Stimulated activated effector memory CD8-positive, alpha-beta T cell treated with anti-CD3 and anti-CD28 coated beads, Interleukin-12 subunit alpha, Interleukin-12 subunit beta, amount 100 ng/mL, for 72 hours (primary cell): ENCODE measurements at places on chromosomes 1 and 21.

GRCh38 chr1:185603158-185603557 lies 131.0 kb upstream of the HMCN1 start:
- no peak for DNase-seq

GRCh38 chr1:3352299-3352951 lies 102.0 kb upstream of the ARHGEF16 start:
- DNase-seq = no peak

GRCh38 chr1:8889103-8889846 lies 10.8 kb upstream of the ENO1 start:
- DNase-seq = no peak

- DNase-seq = peak; percentile 40
These were observed 5.8 kb downstream of the AVPR1B start for GRCh38 chr1:206111271-206111927.

DNA sequence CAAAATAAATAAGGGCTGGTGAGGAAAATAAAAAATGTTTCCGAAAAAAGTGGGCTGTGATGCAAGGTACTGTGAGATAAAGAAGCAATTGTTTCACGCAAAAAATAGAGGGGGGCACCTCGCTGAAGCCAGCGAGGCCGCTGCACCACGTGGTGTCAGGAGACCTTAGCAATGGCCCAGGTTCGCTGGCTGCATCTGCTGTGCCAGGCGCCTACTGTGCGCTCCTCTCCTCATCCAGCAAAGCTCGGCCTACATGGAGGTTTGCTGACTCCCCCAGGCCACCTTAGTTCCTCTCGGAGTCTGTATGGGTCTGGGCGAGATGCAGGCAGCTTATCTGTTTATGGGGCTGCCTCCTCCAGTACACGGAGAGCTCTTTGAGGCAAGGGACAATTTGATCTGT lies 119.6 kb downstream of the NR5A2 start:
- no peak for DNase-seq

GRCh38 chr1:95067062-95067461 lies 5.7 kb downstream of the ALG14 start:
- DNase-seq = no peak

GRCh38 chr1:182185842-182186756 lies 124.6 kb upstream of the ZNF648 start:
- no peak for DNase-seq
